GM04503 (cell line): ENCODE measurements at places on chromosomes 12 and 14.

GRCh38 chr12:94831081-94831751 lies 172.3 kb downstream of the NDUFA12 start:
- DNase-seq, result no peak

DNA sequence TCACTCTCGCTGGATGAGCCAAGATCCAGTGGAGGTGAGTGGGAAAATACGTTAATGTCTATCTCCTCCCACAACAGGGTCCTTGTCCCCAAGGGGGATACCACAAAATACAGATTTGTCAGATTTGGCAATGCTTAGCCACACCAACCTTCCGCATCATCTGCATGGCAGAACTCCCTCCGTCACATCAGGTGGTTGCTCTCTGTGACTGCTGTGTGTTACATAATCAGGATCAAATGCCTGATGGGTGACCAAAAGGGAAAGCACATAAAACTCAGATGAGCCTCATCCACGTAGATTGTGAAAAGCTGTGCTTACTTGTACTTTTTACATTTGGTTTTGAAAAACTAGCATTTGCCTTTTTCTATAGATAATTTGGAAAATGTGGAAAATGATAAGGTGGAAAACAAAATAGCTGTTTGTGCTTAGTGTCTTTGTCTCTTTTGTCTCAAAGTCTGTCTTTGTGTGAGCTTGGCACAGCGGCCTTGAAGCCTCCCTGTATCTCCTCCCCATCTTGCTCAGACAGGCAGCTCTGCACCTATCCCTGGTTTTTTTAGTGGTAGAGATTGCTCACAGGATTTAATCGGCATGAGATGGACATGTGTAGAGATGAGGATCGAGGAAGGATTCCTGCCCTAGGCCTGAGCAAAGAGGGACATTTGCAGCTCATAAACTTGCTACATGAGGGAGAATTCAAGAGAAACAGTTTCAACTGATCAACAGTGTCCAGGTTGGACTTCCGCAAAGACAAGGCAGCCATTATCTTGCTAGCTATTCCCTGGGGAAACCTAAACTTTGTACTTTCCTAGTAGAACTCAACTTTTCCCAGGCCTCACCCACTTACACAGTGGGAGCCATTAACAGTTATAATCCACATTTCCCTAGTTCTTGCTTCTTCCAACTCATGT lies 3.6 kb upstream of the FGF6 start:
- DNase-seq, result no peak

- peak; percentile 7 for DNase-seq
Measured at GRCh38 chr14:100914597-100915021, 11.1 kb upstream of the RTL1 start.

DNA sequence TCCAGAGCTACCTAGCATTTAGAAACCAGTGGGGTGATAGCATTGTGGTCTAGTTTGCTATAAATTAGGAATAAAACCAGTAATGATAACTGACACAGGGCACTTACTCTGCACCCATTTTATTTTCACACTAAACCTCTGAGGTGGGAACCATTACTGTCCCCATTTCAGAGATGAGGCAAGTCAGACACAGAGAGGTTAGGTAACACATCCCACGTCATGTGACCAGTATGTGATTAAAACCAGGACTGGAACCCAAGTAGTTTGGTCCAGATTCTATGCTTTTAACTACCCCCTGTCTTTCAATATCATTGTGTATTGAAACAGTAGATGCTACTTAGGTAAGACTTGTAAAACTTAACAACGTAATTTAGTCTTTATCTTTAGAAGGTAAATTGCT lies 110.2 kb downstream of the PLXNC1 start:
- DNase-seq, result no peak

DNA sequence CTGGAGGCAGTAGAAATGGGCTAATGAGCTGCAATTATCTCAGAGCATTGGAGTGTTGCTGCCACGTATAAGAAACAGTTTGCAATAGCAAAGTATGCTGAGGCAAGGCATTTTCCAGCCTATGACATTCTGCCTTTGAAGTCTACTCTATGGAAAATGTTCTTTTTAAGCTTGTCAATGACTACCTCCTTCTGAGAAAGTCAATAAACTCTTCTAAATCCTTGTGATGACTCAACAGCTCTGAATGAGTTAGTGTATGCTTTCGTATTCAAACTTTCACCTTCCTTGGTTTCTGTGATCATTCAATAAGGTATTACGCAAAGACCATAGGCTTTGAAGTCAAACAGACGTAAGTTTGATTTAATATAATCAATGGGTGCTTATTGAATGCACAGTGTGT lies 111.2 kb downstream of the CAPZA3 start:
- DNase-seq, result no peak

GRCh38 chr14:96103560-96104460 lies 64.6 kb downstream of the C14orf132 start:
- DNase-seq, result no peak

DNA sequence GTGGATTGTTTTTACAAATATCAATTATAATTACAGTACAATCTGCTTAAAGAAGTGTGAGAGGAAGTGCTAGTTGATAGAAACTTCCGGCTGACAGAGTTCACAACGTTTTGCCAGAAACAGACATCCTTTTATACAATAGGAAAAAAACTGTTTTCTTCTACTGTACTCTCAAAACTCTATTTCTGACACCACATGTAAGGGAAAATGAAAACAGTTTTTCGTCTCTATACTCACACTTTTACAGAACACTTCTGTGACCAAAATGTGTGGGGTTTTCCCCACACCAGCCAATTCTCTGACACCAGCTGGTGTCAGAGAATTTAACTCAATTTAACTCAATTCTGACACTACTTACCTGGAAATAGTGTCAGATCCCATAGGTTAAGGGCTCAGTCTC lies 24.2 kb upstream of the HIF1A start:
- DNase-seq, result no peak

DNA sequence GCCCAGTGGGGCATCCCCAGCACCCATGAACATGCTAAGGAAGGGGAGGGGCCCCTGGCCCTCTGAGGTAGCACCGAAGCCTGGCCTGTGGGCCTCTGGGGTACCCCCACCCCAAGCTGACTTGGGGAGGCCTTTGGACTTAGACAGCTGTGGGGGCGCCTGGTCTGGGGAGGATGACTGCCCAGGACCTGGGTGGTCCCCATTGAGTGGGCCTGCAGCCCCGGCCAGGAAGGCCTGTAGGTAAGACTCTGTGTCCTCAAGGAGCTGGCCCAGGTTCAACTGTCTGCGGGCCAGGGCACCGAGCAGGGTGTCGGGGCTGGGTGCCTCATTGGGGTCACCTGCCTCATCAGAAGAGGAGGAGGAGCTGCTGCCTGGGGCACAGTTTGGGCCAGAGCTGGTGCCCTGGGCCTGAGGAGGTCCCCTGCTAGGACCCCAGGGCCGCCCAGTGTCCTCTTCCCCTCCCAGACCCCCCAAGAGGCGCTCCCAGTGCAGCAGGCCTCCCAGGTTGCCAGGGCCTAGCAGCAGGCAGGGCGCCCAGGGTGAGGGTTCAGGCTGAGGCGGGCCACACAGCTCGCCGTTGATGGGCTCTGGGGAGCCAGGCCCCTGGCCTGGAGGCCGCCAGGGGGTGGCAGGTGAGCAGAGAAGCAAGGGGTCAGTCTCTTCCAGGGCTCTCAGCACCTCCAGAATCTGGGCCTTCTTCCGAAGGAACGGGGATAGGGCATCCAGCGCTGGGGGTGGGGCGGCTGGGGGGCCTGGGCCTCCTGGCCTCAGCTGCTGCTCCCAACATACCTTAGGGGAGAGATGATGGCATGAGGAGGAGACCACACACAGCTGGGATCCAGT lies 31.4 kb downstream of the NCKAP5L start:
- no peak for DNase-seq

- DNase-seq, result no peak
Measured at GRCh38 chr14:54767139-54767431, 135.5 kb downstream of the GCH1 start.

DNA sequence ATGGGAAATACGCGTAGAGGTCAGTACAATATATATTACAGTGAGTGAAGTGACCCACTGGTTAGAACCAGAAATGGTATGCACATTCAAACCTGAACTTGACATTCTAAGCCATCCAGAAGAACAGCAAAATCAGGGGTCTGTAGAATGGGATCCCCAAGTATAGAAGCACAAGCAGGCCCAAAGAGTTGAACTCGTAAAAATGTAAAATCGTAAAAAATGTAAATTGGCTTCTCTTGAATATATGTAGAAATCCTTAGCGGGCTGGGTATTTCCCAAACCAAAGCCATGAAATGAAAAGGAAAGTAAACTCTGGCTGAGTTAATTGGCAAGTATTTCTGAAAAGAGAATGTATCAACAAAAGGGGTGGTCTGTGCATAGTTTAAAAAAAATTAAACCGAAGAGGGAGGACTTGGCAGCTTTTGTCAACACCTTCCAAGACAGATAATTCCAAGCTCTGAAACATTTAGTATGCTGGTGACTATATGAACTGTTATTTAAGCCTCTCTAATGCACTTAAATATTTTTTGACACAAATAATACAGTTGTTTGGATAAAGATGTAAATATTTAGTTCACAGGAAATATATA lies 1505.6 kb upstream of the FLRT2 start:
- no peak for DNase-seq

GRCh38 chr12:113170457-113170856 lies 14.8 kb downstream of the DDX54 start:
- no peak for DNase-seq

DNA sequence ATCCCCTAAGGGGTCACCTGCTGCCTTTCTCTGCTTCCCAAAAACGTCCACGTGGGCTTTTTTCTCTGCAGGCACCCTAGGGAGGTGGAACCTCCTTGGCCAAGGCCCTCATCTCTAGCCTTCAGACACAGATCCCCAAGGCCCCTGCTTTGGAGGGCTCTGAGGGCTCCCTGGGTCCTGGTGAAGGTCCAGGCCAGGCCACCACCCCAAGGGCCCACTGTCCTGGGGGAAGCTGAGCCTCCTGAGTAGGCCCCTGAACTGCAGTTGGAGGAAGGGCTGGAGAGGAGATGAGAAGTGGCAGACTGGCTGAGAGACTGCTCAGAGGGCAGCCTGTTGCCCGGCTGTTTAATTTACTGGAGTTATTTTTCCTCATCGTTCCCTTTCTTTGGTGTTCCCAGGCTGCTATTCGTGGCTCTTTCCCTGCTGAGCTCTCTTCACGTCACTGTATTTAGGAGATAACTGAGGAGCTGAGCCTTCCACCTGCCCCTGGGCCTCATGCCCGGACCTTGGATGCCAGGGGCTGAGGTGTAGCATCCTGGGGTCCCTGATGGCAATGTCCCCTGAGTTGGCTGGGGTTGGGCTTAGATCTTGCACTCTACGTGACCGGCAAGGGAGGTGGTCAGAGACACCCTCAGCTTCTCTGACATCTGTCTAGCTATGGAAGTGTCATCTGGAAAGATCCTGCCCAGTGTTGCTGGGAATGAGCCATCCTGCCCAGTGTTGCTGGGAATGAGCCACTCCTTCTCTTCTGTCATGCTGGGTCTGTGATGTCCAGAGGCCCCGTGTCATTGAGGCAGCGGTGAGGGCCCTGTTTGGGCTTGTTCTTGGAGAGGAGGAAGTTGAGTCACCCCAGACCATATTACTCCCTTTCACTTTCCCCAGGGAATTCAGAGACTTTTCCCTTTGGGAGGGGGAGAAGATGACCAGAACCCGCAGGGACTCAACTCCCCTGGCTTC lies 139.8 kb downstream of the TSPAN9 start:
- DNase-seq, result peak; percentile 48

- no peak for DNase-seq
Measured at GRCh38 chr14:73796893-73797542, 54.6 kb upstream of the PTGR2 start.

GRCh38 chr14:41549821-41550607 lies 56.7 kb upstream of the LRFN5 start:
- DNase-seq, result no peak

DNA sequence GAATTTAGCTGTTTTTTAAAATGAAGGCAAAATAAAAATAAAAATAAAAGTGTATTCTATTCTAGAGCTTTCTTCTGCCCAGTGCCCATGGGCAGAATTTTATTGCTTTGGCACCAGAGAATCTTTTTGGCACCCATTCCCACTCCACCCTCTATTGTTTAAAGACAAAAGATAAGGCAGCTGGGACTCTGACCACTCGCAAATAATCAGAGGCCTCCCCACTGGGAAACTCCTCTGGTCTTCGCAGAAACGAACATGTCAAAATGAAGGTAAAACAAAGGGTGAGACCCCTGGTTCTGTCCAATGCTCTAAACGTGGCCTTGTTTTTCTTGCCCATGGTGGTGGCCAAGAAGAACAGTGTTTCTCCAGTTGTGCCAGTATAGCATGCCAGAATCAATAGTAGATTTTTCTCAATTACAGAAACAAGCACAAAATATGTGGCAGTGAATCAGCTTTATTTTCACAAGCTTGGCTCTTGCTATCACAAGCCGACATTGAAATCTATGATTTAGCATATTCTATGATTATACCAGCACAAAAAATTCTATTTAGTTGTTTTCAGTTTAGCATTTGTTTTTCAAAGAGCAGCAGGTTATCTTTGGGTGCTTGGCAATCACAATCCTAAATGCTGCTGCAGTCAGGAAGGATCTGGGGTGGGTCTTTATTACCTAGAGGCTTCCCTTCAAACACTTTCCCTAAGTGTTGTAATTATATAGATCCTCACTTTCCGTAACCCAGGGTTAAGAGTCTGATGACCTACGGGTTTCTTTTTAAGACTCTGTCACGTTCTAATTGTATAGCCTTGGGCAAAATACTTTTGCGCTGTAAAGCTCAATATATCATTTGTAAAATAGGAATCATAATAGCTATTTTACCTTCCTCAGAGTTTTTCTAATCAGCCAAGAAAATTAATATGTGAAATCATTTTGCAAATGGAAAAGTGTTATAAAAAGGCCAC lies 50.5 kb downstream of the KITLG start:
- DNase-seq, result no peak

DNA sequence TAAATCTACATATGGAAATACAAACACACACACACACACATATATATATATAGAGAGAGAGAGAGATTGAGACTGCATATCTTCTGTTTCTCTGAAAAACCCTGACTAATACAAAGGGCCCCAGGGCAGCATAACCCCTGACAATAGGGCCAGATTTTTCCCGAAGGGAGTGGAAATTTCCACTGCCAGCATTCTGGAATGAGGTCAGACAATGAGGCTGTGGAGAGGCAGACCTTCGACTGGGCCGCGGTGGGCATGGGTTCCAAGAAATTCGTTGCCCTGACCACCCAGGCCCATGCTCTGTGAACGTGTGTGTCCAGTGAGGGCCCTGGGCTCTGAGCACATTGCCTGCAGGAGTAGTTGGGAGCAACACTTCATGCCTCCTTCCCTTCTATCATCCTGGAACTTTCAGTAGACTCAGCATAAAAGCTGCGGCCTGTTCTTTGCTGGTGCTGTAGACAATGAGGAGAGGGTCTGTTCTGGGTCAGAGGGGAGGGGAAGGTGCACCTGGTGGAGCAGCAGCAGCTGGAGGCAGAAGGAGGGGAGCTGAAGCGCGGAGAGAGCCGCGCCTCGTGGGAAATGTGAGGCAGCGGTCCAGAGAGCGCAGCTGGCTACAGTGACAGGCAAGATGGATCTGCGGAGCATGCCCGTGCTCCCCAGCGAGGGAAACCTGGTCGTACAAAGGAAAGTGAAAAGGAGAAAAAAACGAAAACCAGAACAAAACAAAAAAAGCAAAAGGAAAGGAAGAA lies 25.6 kb upstream of the CCDC60 start:
- DNase-seq, result no peak
